Endodermal cell (in vitro differentiated cells): ENCODE measurements at places on chromosomes 12 and 14. TPM values are rescaled to one million over a fixed set of nuclear protein-coding genes. Genes with fewer than 3 reads are reported as not detected.

GRCh38 chr12:104060791-104061190, 3.5 kb upstream of the HCFC2 start:
- H3K36me3 ChIP-seq: no peaks in the 10 kb centered on the region
- no peak for DNase-seq
- peaks cover 20% of the 10 kb centered on the region for H3K27me3 ChIP-seq

DNA sequence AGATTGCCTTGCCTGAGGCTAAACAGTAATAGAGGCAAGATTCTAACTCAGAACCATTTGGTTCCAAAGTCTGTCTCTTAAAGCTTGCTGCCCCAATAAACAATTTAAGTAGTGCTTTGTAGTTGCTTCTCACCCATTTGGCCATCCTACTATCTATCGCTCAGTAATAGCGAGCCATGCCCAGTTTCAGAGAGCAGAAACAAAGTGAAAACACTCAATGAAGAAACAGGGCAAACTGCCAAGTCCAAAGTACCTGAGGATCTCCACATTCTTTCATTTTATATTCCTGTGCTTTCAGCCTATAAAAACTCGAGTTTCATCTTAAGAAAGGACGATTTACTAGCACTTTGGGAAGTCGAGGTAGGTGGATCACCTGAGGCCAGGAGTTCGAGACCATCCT, 103.3 kb upstream of the BBS10 start:
- no peaks in the 10 kb centered on the region for H3K27me3 ChIP-seq
- no peaks in the 10 kb centered on the region for H3K4me1 ChIP-seq
- H3K4me3 ChIP-seq: no peak overlapping the region

The VRTN gene
- 43.8 to 65.7 TPM (median 61.8 TPM) in 3 replicates for total RNA-seq

DNA sequence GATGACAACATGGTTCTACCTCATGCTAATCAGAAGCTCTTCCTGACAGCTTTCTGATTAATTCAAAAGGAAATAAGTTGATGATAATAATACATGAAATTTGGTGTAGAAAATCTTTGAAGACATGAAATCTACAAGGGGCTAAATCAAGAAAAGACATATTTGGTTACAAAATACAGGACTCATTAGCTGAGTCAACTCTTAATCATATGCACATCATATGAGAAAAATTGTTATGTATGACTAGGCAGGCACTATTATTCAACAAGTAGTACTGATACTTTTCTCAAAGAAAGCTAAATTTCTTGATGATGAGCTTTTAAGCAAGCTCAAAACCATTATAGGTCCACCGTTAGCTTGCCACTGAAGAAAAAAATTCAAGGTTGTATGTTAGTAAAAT, 7.1 kb downstream of the ABCC9 start:
- H3K4me3 ChIP-seq: no peak overlapping the region
- H3K4me1 ChIP-seq: no peaks in the 10 kb centered on the region
- H3K27me3 ChIP-seq: peaks cover 7% of the 10 kb centered on the region
- H3K27ac ChIP-seq: no peak overlapping the region
- DNase-seq: no peak

GRCh38 chr14:75960231-75960630, 21.6 kb downstream of the TGFB3 start:
- no peak for DNase-seq
- H3K4me3 ChIP-seq: no peak overlapping the region
- peaks cover 2% of the 10 kb centered on the region for H3K36me3 ChIP-seq
- H3K27me3 ChIP-seq: no peaks in the 10 kb centered on the region
- H3K4me1 ChIP-seq: no peaks in the 10 kb centered on the region

- no peaks in the 10 kb centered on the region for H3K27me3 ChIP-seq
- H3K27ac ChIP-seq: no peak overlapping the region
- DNase-seq: no peak
- H3K36me3 ChIP-seq: peaks cover 100% of the 10 kb centered on the region
These were observed 87.1 kb downstream of the RAD52 start for GRCh38 chr12:862303-862911.

DNA sequence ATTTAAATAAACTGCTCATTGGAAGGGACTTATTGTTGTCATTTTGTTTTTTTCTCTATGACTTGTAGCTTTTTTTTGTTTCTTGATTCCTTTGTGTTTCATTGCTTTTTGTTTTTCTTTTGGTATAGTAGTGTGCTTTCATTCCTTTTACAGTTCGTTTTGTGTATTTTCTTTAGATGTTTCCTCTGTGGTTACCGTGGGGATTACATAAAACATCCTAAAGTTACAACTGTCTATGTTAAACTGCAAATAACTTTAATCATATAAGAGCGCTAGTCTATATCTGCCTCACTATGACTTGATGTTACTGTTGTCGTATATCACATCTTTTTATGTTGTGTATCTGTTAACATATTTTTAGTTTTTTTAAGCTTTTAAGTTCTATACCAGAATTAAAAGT, 86.9 kb downstream of the ATF7IP start:
- H3K27me3 ChIP-seq: no peaks in the 10 kb centered on the region
- no peaks in the 10 kb centered on the region for H3K4me1 ChIP-seq
- no peak overlapping the region for H3K4me3 ChIP-seq
- no peak overlapping the region for H3K27ac ChIP-seq

DNA sequence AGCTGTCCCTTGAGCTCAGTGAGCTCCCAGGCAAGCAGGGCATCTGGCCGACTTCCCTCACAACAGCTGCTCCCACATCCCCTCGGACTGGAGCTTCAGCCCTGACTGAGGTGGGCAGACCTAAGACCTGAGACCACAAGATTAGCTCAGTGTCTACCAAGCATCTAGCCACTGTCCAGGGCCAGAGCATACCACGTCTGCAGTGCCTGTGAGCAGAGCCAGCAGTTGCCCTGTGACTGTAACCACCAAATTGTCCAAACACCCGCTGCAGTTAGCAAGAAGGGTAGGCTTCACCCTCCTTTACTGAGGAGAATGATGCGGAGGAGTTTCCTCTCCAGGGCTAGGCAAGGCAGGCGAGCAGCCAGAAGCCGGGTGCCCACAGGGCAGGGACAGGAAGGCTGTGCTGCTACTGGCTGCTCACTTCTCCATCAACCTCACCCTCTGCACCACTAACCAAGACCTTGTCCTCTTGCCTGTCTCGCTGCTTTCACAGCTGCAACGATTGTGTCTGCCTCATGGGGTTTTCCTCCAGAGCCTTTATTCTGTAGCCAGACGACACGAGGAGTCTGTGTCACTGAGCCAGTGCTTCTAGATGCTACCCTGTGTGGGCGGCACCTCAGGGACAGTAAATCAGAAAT, 53.9 kb downstream of the ANAPC7 start:
- no peaks in the 10 kb centered on the region for H3K27me3 ChIP-seq
- peaks cover 69% of the 10 kb centered on the region for H3K36me3 ChIP-seq
- DNase-seq: no peak
- no peaks in the 10 kb centered on the region for H3K4me1 ChIP-seq
- H3K27ac ChIP-seq: peak overlapping the region; percentile 47

GRCh38 chr12:102281231-102281630, 83.6 kb upstream of the PMCH start:
- H3K27ac ChIP-seq: no peak overlapping the region
- no peak for DNase-seq
- H3K4me1 ChIP-seq: no peaks in the 10 kb centered on the region
- no peak overlapping the region for H3K4me3 ChIP-seq
- no peaks in the 10 kb centered on the region for H3K27me3 ChIP-seq

- H3K27ac ChIP-seq: no peak overlapping the region
- H3K4me3 ChIP-seq: no peak overlapping the region
These were observed 63.1 kb upstream of the CNOT2 start for GRCh38 chr12:70180130-70180529.

The AHNAK2 gene
- 0.78 to 0.94 TPM (median 0.93 TPM) in 3 replicates for total RNA-seq

The CLEC4A gene
- total RNA-seq: 0.48 to 1.8 TPM in 2 of 3 replicates, not detected in the other

DNA sequence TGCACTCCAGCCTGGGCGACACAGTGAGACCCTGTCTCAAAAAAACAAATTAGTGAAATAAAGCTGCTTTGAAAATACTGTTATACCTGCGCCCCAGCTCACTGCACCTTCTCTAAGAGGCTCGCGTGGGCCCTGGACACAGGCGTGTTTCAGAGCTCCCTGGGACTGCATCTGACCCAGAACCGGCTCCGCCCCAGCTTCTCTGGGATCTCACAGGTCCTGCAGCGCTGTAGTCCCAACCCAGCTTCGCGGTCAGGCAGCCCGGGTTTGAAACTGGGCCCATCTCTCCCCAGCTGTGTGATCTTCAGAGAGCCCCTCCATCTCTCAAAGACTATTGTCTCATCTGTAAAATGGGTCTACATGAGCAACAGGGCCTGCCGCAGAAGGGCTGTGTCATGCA, 7.5 kb downstream of the RIMBP2 start:
- H3K4me1 ChIP-seq: no peaks in the 10 kb centered on the region
- no peak overlapping the region for H3K4me3 ChIP-seq
- peak; percentile 34 for DNase-seq
- peaks cover 17% of the 10 kb centered on the region for H3K27me3 ChIP-seq
- H3K27ac ChIP-seq: no peak overlapping the region

The GPRC5D gene
- not detected in 3 replicates for total RNA-seq

- H3K27me3 ChIP-seq: peaks cover 7% of the 10 kb centered on the region
- no peaks in the 10 kb centered on the region for H3K4me1 ChIP-seq
- H3K4me3 ChIP-seq: no peak overlapping the region
- no peak overlapping the region for H3K27ac ChIP-seq
- peak; percentile 69 for DNase-seq
- H3K36me3 ChIP-seq: no peaks in the 10 kb centered on the region
These were observed 1.7 kb upstream of the ANKRD33 start for GRCh38 chr12:51886021-51886710.
